ENCODE measurements at places on chromosomes 11 and 22. TPM values are rescaled to one million over a fixed set of nuclear protein-coding genes. Genes with fewer than 3 reads are reported as not detected.

C22orf23 gene
- 0.32 TPM for total RNA-seq

CNIH2 gene
- total RNA-seq = 1.5 TPM

RGL4 gene
- total RNA-seq = not detected

EIF3D gene
- 495 TPM for total RNA-seq

CARD10 gene
- 22.4 TPM for total RNA-seq

SEPTIN3 gene
- not detected for total RNA-seq

SCN2B gene
- total RNA-seq = 0.03 TPM

LMO1 gene
- 0.18 TPM for total RNA-seq

HBG2 gene
- total RNA-seq = 19.5 TPM

C1QTNF4 gene
- total RNA-seq = not detected

GSTT2B gene
- total RNA-seq = 3.5 TPM

PHETA2 gene
- total RNA-seq = not detected

All from HT1080 (cell line).